Activated CD8-positive, alpha-beta T cell treated with anti-CD3 and anti-CD28 coated beads, Interleukin-2, amount 10 ng/mL, durations not matched to agents 7 days and 5 days (primary cell): ENCODE measurements at places on chromosomes 2 and 18.
A peak's percentile ranks its signal among the peaks of the same experiment; 100 is the strongest.

DNA sequence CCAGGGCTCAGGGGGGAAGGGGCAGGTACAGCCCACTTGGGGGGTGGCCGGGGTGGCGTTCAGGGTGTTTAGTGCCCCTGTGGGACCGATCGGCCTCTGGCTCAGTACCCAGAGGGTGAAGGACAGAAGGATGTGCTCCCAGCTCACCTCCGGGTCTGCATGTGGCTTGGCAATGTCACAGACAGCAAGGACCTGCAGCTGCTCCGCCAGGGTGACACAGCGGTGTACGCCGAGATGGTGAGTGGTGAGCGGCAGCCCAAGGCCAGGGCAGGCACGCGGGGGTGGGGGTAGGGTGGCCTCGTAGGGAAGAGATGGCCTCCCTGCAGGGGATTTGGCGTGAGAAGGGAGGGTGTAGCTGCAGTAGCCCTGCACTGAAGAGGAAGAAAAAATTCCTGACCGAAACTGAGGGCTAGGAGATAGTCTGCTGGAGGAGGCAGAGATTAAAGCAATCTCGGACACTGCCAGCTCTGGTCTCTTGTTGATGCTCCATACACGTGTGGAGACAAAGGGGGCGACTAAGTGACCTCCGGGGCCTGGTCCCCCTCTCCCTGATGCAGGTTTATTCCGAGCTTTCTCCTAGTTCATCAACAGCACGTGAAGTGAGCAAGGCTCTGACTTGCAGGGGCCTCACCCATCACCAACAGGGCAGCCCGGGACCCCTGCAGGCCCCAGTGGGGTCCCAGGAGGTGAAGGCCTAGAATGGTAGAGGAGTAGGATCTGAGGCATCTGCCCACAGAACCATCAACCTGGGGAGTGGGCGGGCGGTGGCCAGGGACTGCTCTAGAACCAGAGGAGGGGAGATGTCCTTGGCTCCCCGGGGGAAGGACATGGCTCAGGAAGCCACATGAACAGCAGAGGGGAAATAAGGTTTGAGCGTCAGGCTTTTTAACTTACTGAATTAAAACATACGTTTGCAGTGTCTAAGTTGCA lies 45.4 kb downstream of the FER1L5 start:
- DNase-seq: no peak

- no peak for DNase-seq
Observed at GRCh38 chr2:223563462-223563861, 38.7 kb downstream of the SCG2 start.

- peak; percentile 27 for DNase-seq
Observed at GRCh38 chr2:84865181-84865783, 15.6 kb downstream of the TRABD2A start.

GRCh38 chr2:64620661-64621060 lies 33.1 kb downstream of the SERTAD2 start:
- no peak for DNase-seq

DNA sequence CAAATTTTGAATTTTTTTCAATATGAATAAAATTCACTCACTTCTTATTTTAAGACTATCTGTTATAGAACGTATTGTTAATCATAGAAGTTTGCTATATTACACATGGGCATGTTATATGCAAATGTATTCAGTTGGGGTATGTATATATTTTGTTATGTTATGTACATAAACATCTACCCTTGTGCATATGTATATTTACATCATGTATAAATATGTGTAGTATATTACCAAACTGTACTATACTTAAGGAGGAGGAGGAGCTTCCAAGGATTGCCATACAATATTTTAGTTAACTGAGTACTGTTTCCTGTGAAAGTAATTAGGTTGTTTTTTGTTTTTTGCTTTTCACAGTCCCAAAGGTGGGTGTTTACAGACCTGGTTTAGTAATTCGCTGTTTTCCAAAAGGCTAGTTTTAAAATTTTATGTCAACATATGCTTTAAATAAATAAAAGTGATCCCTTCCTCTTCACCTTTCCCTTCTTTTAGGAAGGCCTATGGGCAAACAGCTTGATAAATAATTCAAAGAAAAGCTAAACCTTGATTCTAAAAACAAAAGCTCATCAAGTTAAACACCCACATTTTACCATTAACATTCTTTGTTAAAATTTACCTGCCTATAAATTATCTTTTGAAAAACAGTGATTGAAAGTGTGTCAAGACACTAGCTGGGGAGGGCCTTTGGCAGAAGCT lies 12.9 kb upstream of the POU3F3 start:
- no peak for DNase-seq

DNA sequence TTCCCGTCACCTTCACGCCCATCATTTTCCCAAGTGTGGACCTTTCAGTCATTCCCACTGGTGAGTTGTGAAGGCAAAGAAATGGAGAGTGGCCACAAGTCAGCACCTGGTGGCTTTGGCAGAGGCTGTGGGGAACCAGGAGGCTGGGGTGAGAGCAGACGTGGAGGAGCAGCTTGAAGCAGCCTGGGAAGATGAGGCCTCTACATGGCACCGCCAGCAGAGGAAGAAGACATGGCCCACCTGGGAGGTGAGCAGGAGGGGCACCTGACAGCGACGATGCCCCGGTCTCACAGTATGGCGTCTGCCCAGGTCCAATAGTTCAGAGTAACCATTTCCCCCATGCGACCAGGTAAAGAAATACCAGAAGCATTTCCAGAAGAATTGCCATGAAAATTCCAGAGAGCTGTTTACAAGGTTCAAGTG lies 69.0 kb downstream of the TPO start:
- DNase-seq: no peak
